Fibroblast of skin of left biceps (primary cell): ENCODE measurements at places on chromosomes 1 and 21.

DNA sequence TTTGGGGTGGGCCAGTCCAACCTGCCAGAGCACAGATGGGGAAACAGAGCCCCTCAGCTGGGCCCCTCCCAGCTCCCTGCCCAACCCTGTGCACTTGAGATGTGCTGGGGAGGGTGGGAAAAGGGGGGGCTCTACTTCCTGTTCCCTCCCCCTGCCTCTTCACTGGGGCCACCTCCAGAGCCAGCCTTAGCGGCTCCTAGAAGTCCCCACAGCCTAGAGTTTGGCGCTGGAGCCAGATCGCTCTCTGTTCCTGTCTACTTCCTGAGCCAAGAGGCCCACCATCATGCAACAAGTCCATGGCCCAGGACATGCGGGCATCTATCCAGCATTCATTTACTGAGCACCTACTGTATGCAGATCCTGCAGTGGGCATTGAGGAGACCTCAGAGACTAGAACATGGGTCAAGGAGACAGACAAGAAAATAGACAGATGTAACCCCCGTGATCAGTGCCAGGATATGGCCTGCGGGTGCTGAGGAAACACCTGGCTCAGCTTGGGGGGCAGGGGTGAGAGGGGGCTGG is 144.1 kb downstream of the SYF2 start:
- no peak for DNase-seq

DNA sequence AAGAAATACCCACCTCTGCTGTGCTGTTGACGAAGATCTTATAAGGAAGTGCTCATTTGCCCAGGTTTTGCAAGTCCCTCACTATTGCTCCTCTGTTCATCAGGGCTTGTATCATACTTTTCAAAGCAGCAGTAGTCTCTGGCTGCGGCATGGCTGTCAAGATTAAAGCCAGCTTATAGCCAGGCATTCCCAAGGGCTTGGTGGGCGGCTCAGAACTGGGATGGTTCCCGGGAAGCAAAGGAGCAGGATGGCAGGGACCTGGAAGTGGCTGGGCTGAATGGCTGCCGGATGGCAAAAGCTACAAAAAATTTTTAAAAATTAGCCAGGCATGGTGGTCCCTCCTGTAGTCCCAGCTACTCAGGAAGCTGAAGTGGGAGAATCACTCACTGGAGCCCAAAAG is 16.7 kb upstream of the SH3BGRL3 start:
- no peak for DNase-seq

GRCh38 chr1:84851839-84852238 is 41.2 kb downstream of the LPAR3 start:
- DNase-seq = peak; percentile 52

DNA sequence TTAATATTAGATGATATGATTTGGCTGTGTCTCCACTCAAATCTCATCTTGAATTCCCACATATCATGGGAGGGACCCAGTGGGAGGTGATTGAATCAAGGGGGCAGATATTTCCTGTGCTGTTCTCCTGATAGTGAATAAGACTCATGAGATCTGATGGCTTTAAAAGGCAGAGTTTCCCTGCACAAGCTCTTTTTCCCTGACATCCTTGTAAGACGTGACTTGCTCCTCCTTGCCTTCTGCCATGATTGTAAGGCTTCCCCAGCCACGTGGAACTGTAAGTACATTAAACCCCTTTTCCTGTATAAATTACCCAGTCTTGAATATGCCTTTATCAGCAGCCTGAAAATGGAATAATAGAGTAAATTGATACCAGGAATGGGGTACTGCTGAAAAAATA is 13.3 kb upstream of the F13B start:
- no peak for DNase-seq

DNA sequence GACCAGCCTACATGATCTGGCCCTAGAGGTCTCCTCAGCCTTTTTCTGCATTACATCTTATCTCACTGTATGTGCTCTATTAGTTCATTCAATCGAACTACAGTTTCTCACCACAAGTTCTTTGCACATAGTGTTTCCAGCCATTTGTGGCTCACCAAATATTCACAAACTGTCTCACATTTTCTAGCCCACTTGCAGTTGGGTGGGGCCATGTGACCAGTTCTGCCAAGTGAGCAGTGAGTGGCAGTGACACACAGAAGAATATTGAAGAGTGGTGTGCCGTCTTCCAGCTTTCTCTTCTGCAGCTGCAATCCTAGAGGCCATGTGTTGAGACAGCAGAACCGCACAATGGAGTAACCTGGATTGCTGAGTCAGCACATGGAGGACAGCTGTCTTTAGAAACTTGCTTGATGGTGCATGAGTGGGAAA is 103.2 kb upstream of the ZNF644 start:
- no peak for DNase-seq

- peak; percentile 50 for DNase-seq
Observed at GRCh38 chr1:212712451-212713303, 13.0 kb upstream of the BATF3 start.

DNA sequence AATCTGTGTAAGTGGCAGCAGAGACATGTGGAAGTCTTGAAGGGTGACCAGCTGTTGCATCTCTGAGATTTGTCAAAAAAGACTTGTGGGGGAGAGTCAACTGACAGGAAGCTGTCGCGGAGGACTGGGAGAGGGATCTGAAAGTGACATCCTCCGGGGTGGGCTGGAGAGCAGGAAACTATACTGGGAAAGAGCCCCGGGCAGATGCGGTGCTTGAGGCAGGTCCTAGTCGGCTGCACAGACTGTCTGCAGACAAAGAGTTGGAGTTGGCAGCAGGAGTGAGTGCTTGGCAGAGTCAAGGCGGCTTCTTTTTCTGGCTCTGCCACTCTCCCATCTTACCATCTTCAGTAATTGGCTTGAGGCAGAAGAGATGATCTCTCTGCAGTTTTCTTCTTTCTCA is 294.0 kb upstream of the C1orf87 start:
- no peak for DNase-seq

- DNase-seq = no peak
Observed at GRCh38 chr1:205930195-205930577, 13.1 kb downstream of the SLC26A9 start.

- DNase-seq = no peak
Observed at GRCh38 chr1:180571832-180572636, 13.3 kb downstream of the OVAAL start.

GRCh38 chr1:41539418-41539805 is 54.9 kb upstream of the EDN2 start:
- DNase-seq = no peak

GRCh38 chr1:86175756-86176155 is 19.2 kb upstream of the COL24A1 start:
- no peak for DNase-seq

DNA sequence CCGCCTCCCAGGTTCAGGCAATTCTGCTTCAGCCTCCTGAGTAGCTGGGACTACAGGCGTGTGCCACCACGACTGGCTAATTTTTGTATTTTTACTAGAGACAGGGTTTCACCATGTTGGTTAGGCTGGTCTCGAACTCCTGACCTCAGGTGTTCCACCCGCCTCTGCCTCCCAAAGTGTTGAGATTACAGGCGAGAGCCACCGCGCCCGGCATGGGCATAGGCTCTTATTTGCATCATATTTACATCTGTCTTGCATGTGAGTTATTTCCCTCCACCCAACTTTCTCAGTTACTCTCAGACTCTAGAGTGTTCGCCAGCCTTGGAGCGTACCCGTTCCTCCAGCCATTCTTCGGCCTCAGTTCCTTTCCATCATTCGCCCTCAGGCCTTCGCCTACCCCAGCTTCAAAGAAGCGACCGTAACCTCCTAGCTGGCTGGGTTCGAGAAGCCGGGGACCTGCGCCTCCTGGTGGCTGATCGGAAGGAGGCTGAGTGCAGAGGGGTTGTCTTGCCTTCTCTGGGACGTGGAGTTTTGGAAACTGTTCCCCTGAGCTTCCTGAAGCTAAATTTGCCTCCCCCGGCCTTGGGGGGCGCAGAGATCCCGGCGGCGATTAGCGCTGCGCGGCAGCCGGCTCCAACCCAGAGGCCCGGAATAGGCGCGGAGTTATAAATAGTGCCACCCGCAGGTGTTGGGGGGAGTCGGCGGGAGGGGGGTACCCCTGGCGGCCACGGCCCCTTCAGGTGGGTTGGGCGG is 3.6 kb upstream of the ZBTB7B start:
- peak; percentile 40 for DNase-seq

- DNase-seq = no peak
Observed at GRCh38 chr1:99170516-99170915, 93.8 kb upstream of the PLPPR4 start.
